ENCODE measurements at places on chromosomes 12 and 14.

- peak; percentile 27 for DNase-seq
Measured at GRCh38 chr12:109033239-109034196, 12.7 kb upstream of the SVOP start.

- DNase-seq, result no peak
Measured at GRCh38 chr12:15709551-15709950, 79.6 kb downstream of the EPS8 start.

DNA sequence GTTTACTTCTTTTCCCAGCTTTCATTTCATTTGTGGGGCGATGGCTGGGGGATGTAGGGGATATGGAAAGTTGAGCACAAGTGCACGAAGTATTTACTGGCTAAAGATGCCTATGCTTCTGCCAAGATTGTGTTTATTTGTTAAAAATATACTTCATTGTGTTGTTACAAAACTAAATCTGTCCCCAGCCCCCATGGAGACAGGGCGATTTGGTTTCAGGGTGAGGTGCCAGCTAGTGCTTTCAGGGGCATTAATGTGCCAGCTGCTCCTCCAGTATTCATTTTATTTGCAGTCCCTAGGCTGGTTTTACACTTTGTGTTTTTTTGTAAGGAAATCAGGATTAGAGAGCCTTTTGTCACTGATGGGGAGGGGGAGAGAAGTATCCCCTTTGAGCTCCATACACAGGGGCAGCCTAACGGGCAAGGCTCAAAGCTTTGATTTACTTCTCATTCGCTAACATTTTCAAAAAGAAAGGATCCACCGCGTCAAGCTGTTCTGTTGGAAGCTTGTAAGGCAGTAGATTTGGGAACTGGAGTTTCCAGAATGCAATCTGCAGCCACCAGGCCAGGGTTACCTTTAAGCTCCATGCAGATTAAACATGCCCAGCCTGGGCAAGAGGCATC is 198.7 kb upstream of the PLEKHG7 start:
- DNase-seq, result no peak

- DNase-seq, result peak; percentile 90
Measured at GRCh38 chr12:131827961-131828534, at the start of gene MMP17. MMP17 (plus strand) TSS chr12:131828393; CDS start chr12:131828495, 102 bp downstream.

DNA sequence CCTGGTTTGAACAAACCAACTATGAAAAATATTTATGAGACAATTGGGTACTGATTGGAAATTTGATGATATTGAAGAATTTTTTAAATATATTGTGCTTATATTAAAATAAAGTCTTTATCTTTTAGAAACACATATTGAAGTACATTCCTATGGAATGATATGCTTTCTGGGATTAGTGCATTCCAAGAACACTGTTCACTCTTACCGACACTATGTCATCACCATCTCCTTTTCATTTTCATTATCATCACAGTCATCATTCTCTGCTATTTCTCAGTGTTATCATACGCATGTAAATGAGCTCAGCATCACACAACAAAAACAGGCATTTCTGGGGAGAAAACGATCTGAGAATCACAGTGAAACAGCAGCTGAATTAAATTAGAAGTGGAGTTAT is 513.3 kb upstream of the CCDC196 start:
- DNase-seq, result no peak

DNA sequence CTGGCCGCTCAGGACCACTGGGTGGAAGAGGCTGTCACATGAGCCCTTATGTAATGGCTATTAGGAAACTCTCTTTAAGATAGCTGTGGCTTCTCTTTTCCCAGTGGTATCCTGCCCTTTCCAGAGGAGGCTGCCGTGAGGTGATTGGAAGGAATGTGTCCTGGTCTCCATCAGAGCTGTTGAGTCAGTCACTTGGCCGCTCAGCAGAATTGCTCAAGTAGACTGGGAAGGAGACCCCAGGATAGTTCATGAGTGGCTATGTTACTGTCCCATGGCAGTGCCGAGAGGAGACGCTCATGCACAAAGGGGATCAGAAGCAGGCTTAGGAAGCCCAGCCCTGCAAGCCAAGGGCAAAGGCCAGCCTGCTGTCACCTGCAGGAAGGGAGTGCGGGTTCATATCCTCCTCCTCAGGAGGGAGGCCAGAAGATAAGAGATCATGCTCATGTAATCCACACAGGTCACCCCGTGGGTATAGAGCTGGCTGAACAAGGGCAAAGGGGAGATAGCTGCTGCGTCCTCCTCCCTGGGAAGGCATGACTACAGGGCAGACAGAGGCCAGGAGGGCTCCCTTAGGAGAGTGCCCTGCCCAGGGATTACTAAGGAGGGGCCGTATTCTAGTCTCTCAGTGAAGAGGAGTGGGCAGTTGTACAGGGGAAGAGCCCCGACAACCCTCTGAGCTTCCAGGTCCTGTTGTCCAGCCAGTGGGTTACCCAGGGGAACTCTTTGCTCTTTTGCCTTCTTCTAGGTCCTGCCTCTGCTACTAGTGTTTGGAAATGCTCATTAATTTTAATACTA is 137.0 kb upstream of the MAX start:
- DNase-seq, result no peak

DNA sequence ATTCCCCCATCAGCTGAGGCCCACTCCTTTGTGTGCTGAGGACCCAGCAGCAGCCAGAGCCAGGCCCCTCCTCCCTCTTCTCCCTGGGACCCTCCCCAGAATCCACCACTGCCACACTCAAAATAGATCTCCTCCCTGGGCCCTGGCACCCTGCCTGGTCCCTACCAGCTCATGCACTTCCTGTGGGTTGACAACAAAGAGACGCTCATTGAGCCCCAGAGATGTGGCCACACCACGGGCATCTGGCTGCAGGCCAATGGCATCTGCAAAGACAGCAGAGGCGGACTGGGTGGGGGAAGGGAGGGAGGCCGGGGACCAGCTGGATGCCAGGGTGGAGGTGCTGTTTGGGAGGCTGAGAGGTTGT is 16.0 kb upstream of the ENDOU start:
- DNase-seq, result peak; percentile 75

- no peak for DNase-seq
Measured at GRCh38 chr12:124259154-124260066, 35.5 kb upstream of the RFLNA start.

- DNase-seq, result no peak
Measured at GRCh38 chr14:67108230-67108629, 81.0 kb upstream of the GARIN2 start.

GRCh38 chr12:92002195-92002649 is 143.4 kb downstream of the BTG1 start:
- DNase-seq, result no peak

DNA sequence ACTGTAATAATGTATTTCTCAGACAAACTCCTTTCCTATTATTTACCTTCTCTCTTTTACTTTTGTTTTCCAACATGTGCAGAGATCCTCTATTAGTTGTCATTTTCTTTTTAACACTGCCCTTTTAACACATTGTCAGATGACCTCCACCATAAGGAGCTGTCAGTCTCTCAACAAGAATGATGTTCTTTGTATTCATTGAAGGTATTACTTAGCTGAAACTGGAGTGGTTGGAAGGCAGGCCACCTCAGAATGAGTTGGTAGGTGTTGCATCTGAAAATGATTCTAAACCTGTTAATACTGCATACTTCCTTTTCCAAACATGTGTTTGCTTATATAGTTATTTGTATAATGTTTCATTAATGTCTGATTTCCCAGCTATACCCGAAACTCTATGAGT is 16.9 kb downstream of the TMEM117 start:
- DNase-seq, result no peak
